ENCODE measurements at places on chromosomes 3 and 15.

DNA sequence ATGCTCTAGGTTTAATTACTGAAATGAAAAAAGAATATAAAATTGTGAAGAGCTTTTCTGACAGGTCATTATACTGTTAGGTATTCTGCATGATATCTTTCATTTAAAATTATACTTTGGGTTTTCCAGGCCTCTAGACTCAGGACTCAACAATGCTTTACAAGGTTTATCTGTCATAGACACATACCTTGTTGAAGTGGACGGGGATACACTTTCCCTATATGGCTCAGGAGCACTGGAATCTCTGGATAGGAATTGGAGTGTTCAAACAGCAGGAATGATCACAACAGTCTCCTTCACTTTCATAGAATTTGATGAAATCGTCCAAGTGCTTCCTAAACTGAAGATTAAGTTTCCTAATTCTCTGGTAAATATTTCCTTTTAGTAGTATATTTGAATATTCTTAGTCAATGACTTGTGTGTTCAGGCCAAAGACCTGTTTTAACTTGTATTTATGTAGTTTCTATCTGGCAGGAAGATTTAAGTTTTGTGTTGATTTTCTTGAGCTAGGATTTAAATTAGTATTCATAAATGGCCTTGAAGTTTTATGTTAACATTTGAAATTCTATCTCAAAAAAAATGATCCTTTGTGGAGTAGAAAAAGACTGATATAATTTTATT, 106.9 kb upstream of the THSD4 start:
- DNase-seq, result no peak

GRCh38 chr3:44041726-44042125, 200.0 kb upstream of the TOPAZ1 start:
- no peak for DNase-seq

- no peak for DNase-seq
Measured at GRCh38 chr15:70923311-70924080, 30.9 kb downstream of the LRRC49 start.

DNA sequence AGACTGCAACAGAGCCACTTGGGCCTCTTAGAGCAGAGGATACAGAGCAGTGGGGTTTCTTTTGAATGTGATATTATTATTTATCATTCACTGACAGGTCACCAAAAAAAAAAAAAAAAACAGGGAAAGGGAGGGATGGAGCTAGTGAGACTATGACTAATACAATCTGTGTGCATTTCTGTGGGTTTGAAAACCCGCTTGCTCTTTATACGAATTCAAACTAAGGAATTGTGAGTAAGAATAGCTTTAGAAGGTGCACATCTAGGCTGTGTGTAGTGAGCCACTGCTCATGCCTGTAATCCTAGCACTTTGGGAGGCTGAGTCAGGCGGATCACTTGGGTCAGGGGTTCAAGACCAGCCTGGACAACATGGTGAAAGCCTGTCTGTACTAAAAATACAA, 186.6 kb upstream of the MANF start:
- peak; percentile 46 for DNase-seq

- no peak for DNase-seq
Measured at GRCh38 chr3:65558826-65559225, 479.9 kb downstream of the MAGI1 start.

GRCh38 chr15:70086636-70087035, 11.1 kb downstream of the TLE3 start:
- no peak for DNase-seq

DNA sequence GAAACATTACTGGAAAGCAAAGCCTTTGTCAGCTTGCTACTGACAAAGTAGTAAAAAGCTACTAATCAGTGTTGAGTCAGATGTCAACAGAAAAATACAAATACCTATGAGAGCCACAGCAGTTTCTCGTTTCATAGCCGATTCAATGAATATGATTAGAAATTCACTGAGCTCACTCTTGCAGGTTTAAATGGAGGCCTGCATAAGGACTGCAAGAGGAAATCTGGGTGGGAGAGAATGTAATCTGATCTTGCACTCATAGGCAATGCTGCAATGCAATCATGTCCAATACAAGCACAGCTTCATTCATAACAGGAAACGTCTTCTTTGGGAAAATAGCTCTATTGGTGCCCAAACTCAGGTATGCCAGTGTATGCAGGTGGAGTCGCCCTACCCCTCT, 608.8 kb downstream of the ROBO2 start:
- no peak for DNase-seq

DNA sequence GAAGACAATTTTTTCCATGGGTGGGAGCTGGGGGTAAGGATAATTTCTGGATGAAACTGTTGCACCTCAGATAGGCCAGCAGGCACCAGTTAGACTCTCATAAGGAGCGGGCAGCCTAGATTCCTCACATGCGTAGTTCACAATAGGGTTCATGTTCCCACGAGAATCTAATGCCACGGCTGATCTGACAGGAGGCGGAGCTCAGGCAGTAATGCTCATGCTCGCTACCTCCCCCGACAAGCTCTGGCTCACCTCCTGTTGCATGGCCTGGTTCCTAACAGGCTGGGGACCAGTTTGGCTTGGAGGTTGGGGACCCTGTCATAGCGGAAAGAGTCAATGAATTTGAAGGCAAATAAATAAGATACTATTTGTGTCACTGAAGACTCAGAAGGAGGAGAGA, 105.5 kb downstream of the PLD1 start:
- no peak for DNase-seq

DNA sequence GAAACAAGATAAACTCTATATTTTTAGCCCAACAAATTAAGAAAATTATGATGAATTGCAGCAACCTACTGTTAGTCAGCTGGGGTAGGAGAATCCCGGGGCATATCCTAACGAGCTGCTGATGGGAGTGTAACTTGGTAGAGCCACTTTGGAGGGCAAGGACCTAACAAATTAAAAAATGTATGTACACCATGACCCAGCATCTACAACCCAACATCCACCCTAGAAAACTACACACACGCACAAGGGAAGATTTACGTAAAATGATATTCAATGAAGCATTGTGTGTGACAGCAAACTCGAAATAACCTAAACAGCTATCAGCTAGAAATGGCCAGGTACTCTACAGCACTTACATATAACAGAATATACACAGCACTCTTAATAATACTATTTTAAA, 1.9 kb downstream of the BCL2A1 start:
- DNase-seq, result no peak

GRCh38 chr15:67004142-67004541, 61.3 kb upstream of the SMAD3 start:
- DNase-seq, result no peak

GRCh38 chr3:38003371-38003816, 12.8 kb downstream of the VILL start:
- DNase-seq, result peak; percentile 33
